SJSA1 (cell line): ENCODE measurements at places on chromosomes 6 and 20. TPM values are rescaled to one million over a fixed set of nuclear protein-coding genes. Genes with fewer than 3 reads are reported as not detected.

L3MBTL1 gene
- total RNA-seq, result not detected in 2 replicates

TFAP2B gene
- not detected in 2 replicates for total RNA-seq

MYLK2 gene
- total RNA-seq, result 0.82 and 1.0 TPM in 2 replicates

STX11 gene
- 8.2 and 9.7 TPM in 2 replicates for total RNA-seq

SLC23A2 gene
- 5.9 and 10.4 TPM in 2 replicates for total RNA-seq

CYP24A1 gene
- not detected in 2 replicates for total RNA-seq

ENPP1 gene
- 21.5 and 24.5 TPM in 2 replicates for total RNA-seq

SOX12 gene
- 3.6 TPM in 2 replicates for total RNA-seq

C6orf58 gene
- total RNA-seq, result not detected in 2 replicates

DPPA5 gene
- not detected in 2 replicates for total RNA-seq

DNA sequence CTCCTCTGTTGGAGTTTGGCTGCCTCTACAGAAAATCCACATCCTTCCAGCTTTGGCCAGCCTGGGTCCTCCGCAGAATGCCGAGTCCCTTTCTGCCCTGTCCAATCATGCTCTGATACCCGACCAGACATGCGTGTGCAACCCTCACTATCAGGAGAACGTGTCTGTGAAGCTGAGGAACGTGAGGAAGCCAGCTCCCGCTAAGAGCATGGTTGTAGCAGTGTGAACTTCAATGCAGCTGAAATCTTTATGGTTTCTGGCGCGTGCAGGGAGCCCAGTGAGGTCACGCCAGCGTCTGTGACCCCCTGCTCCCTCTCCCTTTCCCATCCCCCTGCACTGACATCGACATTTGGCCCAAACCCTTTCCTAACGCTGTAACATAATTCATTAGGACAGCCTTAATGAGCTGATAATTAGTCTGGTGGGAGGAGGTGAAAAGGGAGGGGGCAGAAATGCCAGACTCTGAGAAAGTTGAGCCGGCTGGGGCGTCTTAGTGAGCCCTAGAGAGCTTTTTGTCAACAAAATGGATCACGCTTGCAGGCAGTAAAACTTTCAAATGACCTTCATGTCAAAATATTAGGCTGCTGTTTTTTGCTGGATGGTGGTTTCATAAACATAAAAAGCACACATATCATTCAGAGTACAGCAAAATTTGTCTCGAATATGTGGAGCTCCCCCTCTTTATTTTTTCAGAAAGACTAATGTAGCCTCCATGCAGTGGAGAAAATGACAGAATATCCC, 423.3 kb downstream of the QKI start:
- no peak for DNase-seq

DNA sequence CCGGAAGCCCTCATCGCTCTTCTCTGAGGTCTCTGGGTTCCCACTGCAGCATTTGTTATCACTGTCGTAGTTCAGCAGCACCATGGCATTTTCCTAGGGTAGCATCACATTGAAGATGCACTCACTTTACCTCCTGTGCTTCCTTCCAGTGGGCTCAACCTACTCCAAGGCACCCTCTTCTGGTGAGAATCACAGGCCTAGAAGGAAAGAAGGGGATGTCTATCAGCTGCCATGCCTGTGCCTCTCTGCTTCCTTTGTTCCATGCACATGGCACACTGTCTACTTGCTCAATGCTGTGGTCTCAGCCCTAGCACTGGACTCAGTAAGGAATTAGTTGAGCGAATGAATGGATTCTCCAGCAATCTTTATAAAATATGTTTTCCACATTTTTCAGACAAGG, 22.6 kb downstream of the CST4 start:
- no peak for DNase-seq

- DNase-seq, result no peak
Observed at GRCh38 chr20:52295556-52295955, 104.0 kb upstream of the ZFP64 start.

GRCh38 chr6:14861491-14861943, 384.4 kb upstream of the JARID2 start:
- DNase-seq, result no peak

DNA sequence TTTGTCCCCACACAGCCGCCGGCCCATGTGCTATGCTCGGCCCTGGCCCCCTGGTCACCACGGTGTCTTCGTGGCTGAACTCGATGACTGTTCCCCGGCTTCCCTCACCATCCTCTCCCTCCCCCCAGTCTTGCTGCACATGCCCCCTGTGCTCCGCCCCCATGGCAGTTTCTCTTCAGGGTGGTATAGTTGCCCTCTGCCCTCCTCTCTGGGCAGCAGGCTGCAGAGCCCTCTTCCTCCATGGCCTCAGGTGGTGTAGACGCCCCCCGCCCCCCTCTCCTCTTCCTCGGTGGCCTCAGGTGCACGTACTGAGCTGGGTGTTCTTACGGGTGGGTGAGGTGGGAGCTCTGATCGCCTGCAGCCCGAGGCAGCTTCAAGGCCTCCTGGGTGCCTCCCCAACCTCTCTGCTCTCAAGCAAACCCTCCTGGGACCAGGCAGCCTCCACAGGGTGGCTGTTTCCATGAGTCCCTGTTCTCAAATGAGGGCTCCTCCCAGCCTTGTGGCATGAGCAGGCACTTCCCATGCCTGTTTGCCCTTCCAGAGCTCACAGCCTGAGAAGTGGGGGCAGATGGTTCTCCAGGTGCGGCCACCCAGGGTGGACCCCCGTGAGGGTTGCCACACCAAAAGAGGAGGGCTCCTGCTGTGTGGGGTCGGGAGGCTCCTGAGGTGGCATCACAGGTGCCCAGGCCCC, 24.8 kb downstream of the COL20A1 start:
- DNase-seq, result no peak

- no peak for DNase-seq
Observed at GRCh38 chr6:168873278-168874190, 380.1 kb downstream of the THBS2 start.

DNA sequence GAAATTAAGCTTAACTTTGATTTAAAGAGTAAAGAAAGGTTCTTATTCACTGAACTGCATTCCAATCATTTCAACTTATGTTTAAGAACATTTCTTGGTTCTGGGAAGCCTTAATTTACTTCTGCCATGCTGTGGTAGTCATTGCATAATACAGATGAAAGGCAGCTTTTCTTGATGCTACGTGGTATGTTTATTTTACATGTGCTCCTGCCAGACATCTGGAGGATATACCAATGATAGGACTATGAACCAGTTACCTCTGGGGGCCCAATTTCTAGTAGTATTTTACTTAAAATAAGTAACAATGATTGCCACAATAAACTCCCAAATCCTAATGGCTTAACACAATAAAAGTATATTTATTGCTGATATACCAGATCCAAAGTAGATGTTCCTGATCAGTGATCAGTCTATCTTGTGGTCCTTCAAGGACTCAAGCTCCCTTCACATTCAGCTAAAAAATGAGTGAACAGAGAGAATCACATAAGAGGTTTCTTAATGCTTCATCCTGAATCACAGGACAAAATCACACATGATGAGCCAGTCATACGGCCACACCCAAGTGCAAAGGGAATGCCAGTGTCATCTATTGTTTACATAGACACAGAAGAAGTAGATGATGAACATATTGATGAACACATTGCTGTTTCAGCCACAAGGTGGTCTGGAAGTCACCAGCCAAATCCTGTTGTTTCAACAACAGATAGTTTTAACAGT, 56.5 kb upstream of the CCN2 start:
- DNase-seq, result no peak

DNA sequence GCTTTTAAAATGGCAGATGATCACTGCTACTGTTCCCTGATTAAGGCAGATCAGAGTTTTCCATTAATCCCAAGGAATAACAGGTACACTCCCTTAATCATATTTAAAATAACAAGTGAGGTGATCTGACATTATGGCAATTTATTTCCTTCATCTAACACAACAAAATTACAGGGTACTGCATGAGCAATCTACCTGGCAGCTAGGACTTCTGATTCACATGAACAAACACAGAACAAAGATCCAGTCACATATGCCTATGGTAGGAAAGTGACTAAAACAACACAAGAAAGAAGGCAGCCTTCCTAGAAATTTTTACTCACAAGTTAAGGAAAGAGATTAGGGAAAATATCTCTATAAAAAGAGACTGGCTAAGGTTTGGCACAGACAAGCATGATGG, 33.2 kb downstream of the MAP7 start:
- DNase-seq, result no peak

- no peak for DNase-seq
Observed at GRCh38 chr20:61163031-61163430, 89.0 kb upstream of the CDH4 start.

DNA sequence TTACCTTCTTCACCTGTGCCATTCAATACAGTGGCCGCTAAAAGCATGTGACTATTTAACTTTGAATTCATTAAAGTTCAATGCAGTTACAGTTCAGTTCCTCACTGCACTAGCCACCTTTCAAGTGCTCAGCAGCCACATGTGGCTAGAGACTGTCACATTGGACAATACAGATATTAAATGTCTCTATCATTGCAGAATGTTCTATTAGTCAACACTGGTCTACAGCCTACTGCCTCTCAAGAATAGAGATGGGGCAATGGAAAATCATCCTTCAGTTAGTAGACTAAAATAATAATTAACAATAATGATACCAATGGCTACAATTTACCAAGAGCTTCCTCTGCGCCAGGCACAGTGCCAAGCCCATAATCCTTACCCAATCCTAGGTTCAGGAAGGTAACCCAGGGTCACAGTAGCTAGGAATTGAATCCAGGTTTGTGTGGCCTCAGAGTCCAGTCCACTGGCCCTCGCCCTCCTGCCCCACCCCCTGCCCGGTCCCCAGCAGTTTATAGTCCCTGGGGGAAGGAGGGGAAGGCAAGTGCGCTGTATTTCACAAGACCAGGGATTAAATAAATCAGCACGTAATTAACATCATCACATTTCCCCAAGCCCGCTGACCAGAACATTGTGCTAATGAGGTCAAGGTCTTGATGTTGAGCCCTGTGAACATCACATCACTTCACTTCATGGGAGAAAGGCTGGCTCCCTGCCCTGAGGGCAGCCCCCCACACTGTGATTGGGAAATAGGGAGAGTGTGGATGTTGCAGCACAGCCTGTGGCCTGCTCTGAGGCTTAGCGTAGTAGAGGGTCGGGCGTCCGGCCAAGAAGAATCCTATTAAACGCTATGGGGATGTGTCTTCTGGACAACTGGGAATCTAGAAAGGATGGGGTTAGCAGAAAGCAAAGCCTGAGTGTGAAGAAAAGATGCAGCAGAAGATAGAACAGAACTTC, 147.2 kb downstream of the VEGFA start:
- no peak for DNase-seq

DNA sequence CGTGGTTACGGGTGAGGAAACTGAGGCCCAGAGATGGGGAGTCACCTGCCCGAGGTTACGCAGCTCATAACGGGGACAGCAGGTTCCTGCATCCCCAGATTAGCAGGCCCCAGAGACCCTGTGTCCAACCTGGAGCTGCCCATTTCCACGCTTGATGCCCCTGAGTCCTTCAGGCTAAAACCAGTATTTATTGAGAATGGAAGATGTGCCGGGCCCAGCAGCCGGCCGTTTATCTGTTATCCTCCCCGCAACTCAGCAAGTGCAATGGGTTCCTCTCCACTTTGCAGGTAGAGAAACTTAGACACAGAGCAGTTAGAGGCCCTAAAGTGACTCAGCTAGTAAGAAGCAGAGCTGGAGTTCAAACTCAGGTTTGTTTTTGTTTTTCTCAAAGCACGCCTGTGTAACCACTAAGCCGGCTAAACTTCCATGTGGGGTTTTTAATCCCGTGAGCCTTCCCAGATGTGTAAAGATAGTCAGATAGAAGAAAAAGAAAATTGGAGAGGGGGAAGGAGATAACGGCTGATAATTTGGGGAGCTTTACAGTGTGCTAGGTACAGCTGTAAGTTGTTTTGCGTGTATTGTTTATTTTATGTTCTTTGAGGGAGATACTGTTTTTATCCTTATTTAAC, 775 bp downstream of the PFDN4 start:
- DNase-seq, result peak; percentile 59

DNA sequence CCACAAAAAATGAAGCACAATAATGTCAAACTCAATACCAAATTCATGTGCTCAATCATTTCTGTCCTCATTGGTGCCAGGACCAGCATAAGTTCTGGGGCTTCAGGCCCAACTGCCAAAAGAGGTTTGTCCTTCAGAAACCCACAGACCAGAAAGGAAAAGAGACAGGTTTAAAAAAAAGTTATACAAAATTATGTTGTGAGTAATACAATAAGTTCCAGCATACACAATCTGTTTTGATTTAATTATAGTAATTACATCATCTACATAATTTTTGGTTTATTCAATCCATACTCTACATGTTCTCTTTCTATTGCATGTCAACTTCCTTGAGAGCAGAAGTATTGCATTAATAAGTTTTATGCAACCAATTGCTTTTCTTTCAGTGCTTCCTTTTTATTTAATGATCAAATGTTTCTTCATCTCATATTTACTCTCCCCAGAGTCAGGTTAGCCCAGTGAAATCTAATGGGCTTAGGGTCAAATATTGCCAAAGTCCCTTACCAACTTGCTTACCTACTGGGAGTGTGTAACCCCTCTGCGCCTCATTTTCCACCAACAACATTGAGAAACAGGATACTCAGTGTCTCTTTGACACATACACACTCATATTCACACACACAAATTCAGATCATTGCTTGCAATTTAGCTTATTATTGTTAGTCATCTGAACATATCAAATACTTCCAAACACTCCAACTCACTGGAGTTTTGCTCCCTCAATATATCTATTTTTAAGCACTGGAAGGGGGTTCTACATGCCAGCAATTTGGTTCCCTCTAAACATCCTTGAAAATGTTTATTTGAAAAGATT, 424.4 kb upstream of the MARCKS start:
- no peak for DNase-seq

DNA sequence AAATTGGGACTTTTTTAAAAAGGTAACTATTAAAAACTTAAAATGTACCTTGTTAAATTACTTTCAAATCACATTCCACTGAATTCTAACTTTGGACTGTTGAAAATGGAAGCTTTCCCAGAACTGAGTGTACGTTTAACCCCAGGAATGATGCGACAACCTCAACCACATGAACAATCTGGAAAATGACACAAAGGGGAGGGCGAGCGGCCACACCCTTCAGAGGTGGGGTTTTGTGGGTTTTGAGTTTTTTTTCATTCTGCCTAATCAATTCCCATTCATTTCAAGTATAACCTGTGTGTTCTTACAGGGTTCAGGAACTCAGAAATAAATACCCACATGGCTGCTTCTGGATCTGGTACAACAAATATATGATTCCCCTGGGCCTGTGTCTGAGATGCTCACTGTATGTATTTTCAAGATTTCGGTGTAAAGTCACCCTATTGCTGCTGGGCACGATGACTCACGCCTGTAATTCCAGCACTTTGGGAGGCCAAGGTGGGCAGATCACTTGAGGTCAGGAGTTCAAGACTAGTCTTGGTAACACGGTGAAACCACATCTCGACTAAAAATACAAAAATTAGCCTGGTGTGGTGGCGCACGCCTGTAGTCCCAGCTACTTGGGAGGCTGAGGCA, 21.6 kb downstream of the CNKSR3 start:
- DNase-seq, result peak; percentile 88

GRCh38 chr6:109483735-109484057, 677 bp upstream of the ZBTB24 start:
- DNase-seq, result peak; percentile 51

GRCh38 chr20:5796331-5797040, 46.3 kb downstream of the SHLD1 start:
- no peak for DNase-seq
